CD4-positive, alpha-beta T cell treated with Interferon gamma for 1 hour (primary cell): ENCODE measurements at places on chromosomes 12 and 14.

DNA sequence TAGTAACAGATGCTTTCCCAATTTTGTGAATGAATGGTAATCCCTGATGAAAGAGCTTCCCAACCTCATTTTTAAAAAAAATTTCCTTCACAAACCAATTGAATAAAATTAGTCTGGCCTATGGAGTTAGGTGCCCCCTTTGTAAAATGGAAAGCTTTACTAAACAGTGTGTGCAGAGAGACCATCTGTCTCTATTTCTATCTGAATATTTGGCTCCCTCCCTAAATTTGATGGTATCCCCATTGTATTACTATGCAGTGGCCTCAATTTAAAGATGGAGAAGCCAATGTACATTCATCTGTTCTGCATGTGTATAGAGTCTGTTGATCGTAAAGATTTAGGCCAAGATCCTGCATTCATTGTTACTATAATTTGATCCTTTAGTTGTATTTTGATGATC, 397.7 kb upstream of the RGS6 start:
- DNase-seq: no peak

DNA sequence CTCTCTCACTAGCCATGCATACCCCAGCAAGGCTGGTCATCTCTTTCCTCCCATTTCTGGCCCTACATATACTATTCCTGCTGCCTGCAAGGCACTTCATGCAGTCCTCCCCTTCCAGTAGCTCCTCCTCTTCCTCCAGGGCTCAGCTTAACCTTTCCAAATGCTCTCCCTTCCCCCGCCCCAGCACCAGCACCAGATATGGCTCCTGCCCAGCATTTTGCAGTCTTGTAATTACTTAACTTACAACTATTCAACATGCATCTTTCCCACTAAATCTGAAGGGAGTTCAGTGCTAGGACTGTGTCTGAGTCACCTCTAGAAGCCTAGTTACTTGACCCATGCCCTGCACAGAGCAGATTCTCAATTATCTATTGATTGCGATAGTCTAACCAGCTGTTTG, 1.8 kb upstream of the FBXO21 start:
- DNase-seq: no peak

DNA sequence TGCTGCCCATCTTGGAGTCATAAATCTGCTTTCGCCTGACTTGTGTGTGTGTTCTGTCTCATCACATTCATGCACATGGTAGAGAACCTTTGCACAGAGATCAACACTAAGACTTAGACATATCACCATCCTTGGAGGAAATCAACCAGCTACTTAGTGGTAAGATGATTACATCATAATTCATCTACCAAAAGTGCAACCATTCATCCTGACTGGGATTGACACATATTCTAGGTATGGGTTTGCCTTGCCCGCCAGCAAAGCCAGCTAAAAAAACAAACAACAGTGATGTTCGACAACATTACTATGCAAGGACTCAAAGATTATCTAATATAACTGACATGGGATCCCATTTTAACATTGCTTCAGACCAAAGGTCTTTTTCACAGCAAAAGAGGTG, 228.7 kb downstream of the NUAK1 start:
- DNase-seq: no peak

GRCh38 chr14:101973356-101973755, 9.0 kb downstream of the DYNC1H1 start:
- no peak for DNase-seq

DNA sequence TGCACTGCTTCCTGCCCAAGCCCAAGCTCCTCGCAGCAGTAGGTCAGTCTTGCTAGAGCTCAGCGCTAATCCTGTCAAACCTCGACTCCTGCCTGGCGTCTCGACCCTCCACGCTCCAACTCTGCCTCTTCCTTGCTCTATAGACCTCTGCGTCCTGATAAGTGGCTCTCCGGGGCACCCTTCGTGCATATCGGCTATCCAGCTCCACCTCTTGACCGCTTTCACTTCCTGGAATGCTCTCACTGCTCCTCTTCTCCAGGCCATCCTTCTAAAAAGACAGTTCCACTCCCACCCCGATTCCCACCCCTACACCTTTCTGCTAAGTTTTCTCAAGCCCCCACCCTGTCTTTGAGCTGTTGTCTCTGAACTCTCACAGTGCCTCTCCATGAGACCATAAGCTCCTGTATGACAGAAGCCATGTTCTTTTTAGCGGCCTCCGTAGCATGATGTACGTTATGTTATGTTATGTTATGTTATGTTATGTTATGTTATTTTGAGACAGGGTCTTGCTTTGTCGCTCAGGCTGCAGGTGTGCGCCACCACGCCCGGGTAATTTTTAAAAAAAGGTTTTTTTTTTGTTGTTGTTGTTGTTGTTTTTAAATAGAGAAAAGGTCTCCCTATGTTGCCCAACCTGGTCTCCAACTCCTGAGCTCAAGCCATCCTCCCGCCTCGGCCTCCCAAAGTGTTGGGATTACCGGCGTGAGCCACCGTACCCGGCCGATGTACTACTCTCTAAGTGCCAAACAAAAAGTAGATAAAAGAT, 601 bp downstream of the COX14 start:
- no peak for DNase-seq

GRCh38 chr12:122079033-122079531, 526 bp downstream of the MLXIP start:
- no peak for DNase-seq

- DNase-seq: peak; percentile 33
Observed at GRCh38 chr12:24960222-24960855, 11.4 kb upstream of the BCAT1 start.
